Stimulated activated CD4-positive, alpha-beta T cell treated with anti-CD3 and anti-CD28 coated beads, Interleukin-4, amount 100 ng/mL, for 24 hours (primary cell): ENCODE measurements at places on chromosomes 2 and 18.

DNA sequence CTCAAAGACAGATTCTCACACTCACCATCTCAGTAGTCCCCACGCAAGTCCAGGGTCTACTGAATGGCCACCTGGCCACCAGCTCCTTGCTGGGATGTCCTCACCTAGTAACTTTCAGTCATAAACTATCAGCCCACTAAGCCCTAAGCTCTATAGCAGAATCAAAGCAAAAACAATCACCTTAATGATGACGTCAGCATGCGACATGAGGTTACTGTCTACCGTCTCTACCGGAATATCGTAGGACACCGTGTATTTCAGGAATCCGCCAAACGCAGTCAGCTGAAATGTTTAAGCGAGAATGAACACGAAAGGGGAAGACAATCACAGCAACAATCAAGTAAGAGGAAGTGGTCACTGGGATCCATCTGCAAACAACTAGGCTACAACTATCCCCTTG lies 81.8 kb downstream of the LAMA1 start:
- no peak for DNase-seq

DNA sequence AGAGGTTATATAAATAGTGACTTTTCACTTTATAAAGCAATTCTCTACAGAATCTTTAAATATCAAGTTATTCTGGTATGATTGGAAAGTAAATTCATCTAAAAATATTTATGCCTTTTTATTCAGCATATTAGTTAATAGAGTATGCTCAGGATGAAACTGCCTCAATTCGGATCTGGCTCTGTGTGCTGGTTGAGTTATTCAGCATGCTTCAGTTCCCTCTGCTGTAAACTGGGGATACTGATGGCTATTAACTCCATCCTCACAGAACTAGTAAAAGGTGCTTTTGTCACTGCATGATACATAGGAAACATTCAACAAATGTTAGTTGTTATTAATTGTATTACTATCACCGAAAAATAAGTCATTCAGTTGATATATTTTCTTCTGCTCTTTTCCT lies 250.3 kb downstream of the NRXN1 start:
- DNase-seq, result no peak

DNA sequence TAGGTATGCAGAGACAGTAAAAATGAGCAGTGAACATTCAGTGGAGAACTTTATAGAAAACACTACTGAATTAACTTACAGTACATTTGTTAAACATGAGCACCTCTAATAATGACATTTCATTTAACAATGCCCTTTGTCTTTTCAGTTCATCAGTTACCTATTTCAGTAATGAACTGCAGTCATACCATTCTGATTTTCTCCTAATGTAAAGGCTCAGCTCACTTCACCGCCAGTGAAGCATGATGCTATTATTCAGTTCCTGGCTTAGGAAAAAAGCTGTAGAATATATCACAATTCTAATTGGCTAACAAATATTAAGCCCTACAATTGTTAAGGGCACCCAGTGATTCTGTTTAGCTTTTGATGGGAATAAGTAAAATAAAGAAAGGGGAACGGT lies 37.1 kb upstream of the CCDC93 start:
- DNase-seq, result no peak

DNA sequence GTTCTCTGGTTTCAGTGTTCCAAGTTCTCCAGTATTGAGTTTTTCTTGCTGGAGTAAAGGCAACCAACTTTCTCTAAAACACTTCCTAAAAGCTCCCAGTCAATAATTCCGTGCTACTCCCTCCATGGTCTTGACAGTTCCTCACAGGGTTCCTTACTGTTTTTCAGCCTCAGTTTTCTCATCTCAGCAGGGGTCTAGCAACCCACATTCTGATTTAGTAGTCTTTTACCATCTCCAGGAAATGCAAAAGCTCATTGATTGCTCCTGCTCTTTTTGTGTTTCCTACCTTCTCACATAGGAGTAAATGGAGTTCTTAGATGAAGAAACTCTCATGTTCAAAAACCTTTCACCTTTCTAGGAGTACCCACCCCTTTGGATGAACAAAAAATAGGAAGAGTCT lies 978.8 kb upstream of the POU3F3 start:
- DNase-seq, result no peak
